Endothelial cell (in vitro differentiated cells): ENCODE measurements at places on chromosomes 5 and 9. TPM values are rescaled to one million over a fixed set of nuclear protein-coding genes. Genes with fewer than 3 reads are reported as not detected.

GRCh38 chr5:124504081-124504916, 242.1 kb downstream of the ZNF608 start:
- no peak for DNase-seq

- DNase-seq = no peak
Observed at GRCh38 chr9:38652044-38652443, 31.6 kb upstream of the ANKRD18A start.

- DNase-seq = no peak
Observed at GRCh38 chr9:89884356-89885083, 279.7 kb downstream of the GADD45G start.

DNA sequence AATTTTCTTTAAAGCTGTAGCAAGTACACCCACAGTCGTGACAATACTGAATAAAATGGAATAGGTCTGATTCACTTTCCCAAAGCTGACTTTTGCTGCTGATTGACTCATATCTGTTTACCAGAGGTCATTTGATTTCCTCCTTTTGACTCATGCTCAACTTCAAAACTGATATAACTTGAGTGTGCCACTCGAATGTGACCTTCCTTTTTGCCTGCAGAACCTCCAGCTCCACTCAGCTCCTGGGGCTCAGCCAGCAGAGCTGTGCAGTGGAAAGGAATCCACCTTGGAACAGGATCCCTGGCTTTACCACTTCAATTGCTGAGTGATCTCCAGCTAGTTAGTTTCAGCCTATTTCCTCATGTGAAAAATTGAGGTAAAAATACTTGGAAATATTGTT, 84.1 kb downstream of the FEM1C start:
- DNase-seq = no peak

GRCh38 chr5:120901199-120901598, 437.1 kb downstream of the PRR16 start:
- DNase-seq = no peak

The F2R gene
- total RNA-seq = 342 TPM

DNA sequence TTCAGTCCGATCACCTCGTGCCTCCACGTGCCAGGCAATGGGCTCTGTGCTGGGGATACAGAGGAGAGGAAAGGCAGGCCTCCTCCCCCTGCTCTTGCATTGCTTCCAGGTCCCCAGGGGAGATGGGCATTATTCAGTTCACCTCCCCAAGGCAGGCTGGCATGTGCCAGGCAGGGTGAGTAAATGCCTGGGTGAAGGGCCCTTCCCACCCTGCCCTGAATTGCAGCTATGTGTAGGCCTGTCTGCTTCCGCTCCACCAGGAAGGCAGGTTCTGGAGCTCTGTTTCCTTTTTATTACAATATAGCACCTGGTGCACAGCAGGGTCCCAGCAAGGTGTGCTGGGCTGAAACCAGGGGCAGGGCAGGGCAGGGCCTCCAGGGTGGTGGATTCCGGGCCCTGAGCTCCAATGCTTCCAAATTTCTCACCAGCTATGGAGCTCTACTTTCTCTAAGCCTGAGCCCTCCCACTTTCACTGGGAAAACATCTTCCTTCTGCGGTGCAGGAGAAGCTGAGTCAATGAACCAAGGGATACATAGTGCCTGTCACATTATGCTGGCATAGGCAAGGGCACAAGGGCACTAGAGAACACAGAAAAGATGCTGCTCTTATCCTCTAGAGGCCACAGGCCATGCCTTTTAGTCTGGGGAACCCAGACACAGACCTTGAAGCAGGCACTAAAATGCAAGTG, 42.0 kb downstream of the SHB start:
- DNase-seq = no peak

- DNase-seq = no peak
Observed at GRCh38 chr9:114958021-114958843, 27.8 kb upstream of the TNFSF8 start.

DNA sequence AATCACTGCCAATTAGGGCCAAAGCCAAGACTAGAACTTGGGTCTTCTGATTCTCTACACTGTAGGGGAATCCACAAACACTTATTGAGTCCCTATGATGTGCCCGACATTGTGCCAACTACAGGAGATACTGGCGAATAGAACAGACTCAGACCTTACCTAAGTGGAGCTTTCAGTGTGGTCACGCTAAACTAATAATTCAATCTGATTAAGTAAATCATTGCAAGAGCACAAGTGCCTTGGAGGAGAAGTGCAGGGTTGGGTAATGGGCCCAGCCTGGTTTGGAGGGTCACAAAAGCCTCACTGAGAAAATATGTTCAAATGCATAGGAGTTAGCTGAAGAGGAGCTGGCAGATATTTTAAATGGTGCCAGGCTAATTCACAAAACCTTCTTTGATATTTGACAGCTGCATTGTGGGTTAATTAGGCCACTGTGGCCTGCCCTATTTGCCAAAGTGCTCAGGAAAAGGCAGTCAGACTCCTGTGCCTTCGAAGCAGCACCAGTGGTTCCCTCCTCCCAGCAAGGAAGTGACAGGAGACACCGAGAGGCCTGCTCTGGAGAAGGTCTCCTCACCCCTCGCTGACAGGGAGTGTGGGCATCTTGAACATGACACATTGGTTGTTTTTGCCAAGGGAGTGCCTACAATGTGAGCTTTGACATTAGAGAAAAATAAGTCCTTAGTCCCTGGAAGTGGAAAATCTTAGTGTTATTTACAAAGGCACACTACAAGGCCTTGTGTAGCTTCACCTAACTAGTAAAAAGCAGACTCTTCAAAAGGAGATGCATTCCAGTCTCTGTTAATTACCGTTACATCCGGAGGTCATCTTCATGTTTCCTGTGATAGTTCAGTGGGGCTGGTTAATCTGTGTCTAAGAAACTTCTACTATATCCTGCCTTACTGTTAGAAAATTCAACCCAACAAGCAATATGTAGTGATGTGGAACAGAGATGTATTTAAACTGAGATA, 24.1 kb upstream of the TRAF1 start:
- DNase-seq = no peak

GRCh38 chr5:132662004-132662401, 4.0 kb downstream of the IL13 start:
- no peak for DNase-seq

The INSL6 gene
- not detected for total RNA-seq

The TAF11L5 gene
- not detected for total RNA-seq

GRCh38 chr9:76403352-76403751, 9.1 kb upstream of the RFK start:
- DNase-seq = no peak

The LCP2 gene
- 13.8 TPM for total RNA-seq

The LCN1 gene
- total RNA-seq = not detected

DNA sequence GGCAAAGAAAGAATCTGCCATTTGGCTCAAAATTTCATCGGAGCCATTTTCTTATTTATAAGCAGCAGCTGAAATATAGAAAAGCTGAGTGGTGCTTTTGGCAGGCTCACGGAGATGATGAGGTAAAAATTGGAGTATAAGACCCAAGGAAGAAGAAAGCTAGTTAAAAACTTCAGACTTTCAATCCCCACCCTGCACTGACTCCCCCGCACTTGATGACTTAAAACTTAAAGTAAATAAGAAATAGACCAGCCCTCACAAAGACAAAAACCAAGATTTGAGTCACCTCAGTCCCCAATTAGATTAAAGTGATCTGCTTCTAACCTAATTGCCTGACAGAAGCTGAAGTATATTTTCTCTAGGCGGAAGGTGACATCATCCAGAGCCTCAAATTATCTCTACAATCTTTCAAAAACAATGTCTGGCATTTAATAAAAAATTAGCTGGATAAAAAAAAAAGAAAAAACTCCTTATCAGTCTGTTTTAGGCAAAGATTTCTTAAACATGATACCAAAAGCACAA, 124.0 kb upstream of the PJA2 start:
- DNase-seq = no peak

The FBXO10 gene
- 24.2 TPM for total RNA-seq

DNA sequence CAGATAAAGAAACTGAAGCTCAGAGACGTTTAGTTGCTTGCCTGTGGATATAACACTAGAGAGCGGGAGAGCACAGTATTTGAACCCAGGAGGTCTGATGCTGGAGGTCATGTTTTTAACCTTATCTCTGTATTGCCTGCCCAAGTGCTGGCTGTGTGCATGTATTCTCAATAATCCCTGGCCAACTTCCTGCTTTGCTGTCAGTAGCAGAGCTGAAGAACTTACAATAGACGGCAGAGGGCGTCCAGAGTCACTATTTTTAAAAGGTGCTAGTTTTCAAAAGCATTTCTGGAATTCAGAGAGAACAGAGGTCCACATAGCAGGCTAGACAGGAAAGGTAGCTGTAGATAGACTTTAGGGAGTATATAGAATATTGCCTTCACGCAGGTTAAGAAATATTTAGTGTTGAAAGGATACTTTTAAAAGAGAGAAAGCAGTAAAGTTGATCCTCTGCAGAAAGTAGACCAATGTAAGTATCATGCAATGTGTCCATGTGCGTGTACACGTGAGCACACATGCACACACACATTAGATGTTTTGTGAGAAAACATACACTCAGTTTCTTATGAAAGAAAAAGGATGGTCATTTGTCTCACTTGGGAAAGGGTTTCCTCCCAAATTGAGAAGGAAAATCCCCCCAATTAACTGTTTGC, 46.3 kb downstream of the PTCD2 start:
- peak; percentile 60 for DNase-seq

DNA sequence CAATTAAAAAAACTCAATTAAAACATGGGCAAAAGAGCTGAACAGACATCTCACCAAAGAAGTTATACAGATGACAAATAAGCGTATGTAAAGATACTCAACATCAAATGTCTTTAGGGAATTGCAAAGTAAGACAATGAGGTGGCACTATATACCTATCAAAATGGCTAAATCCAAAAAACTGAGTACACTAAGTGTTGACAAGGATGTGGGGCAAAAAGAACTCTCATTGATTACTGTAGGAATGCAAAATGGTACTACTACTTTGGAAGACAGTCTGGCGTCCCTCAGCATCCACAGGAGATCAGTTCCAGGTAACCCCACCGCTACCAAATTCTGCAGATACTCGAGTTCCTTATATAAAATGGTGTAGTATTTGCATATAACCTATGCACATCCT, 198.1 kb downstream of the DAB2IP start:
- no peak for DNase-seq

DNA sequence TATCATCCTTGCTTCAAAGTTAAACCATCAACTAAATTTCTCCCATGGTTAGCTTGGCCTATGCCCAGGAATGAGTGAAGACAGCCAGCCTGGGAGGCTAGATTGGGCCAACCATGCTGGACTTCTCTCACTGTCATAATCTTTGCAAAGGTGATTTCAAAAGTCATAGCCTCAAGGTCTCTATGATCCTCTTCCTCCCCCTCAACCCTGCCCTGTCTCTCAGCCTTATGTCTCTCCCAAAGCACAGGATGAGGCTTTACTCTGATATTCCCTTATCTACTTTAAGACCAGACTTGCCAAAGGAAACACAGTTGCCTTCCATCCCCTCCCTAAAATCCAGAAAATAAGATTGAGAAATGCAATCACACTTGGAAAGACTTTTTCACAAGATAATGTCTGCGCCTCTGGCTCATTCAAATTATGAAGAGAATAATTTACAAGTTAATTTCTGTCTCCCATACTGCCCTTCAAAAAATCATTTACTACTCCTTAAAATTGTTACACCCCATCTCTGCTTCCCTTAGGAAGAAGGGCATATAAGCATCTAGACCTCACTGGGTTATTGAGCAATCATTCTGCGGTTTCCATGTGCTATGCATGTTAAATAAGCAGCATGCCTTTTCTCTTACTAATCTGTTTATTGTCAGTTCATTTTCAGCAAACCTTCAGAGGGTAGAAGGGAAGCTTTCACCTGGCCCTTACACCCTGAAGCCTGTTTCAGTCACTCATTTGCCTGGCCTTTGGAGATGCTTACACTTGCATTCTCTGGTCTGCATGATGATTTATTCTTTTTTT, 113.8 kb upstream of the ANKRD55 start:
- no peak for DNase-seq

The ANKRD31 gene
- total RNA-seq = 0.05 TPM

- no peak for DNase-seq
Observed at GRCh38 chr5:137712139-137712667, 23.7 kb downstream of the KLHL3 start.

The LCN2 gene
- not detected for total RNA-seq

DNA sequence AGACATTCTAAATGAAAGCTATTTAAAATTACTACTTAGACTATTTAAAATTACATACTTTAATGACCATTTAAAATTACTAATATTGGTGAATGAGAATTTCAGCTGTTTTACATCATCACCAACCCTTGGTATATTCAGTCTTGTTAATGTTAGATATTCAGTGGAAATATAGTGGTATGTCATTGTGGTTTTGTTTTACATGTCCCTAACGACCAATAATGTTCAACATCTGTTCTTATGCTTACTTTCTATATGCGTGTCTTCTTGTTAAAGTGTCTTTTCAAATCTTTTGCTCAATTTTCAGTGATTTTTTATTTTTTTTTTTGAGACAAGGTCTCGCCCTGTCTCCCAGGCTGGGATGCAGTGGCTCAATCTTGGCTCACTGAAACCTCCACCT, 279.3 kb upstream of the TARS1 start:
- no peak for DNase-seq

DNA sequence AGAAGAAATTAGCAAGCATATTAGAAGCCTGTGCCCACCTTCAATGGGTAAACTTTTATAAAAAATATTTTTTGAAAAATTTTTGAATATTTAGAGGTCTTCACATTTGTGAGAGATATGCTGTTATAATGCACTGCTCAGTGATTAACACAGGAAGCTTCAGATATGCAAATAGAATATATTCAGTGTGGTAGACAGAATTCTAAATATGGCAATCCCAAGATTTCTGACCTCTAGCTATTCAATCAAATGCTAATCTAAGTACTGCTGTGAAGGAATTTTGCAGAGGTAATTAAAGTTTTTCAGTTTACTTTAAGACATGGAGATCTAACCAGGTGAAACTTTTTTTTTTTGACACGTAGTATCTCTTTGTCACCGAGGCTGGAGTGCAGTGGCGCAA, 103.5 kb downstream of the ADAMTS19 start:
- no peak for DNase-seq

The FBP2 gene
- total RNA-seq = 0.28 TPM

- DNase-seq = no peak
Observed at GRCh38 chr5:138620663-138621224, 45.5 kb upstream of the HSPA9 start.
